ENCODE measurements at places on chromosomes 2 and 18. TPM values are rescaled to one million over a fixed set of nuclear protein-coding genes. Genes with fewer than 3 reads are reported as not detected.

The PID1 gene
- 0.55 TPM for total RNA-seq

The CENPA gene
- total RNA-seq, result 22.8 TPM

The MOGAT1 gene
- total RNA-seq, result not detected

DNA sequence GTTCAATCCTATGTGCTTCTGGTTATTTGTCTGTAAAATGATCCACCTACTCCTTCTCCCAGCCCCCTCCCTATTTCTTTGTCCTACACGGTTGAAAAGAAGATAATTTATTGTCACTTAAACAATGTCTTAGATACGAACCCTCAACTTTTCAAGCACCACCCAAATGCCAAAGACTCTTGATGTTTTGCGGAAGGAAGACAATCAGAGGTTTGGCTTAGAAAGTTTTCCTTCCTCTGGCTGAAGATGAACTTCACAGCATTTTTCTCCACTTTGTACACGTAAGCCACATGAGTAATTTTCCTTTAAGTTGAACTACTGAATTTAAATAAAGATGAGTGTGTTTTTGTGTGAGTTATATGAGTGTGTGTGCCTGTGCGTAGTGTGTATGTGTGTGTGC is 25.5 kb upstream of the SLC8A1 start:
- H3K27me3 ChIP-seq, result no peaks in the 10 kb centered on the region
- DNase-seq, result no peak
- no peaks in the 10 kb centered on the region for H3K4me1 ChIP-seq
- no peak overlapping the region for H3K4me3 ChIP-seq

GRCh38 chr2:42298132-42298531 is 62.9 kb downstream of the COX7A2L start:
- no peaks in the 10 kb centered on the region for H3K4me1 ChIP-seq
- no peak overlapping the region for H3K4me3 ChIP-seq
- H3K36me3 ChIP-seq, result peaks cover 86% of the 10 kb centered on the region
- H3K27ac ChIP-seq, result no peak overlapping the region
- H3K27me3 ChIP-seq, result no peaks in the 10 kb centered on the region
- no peak for DNase-seq

DNA sequence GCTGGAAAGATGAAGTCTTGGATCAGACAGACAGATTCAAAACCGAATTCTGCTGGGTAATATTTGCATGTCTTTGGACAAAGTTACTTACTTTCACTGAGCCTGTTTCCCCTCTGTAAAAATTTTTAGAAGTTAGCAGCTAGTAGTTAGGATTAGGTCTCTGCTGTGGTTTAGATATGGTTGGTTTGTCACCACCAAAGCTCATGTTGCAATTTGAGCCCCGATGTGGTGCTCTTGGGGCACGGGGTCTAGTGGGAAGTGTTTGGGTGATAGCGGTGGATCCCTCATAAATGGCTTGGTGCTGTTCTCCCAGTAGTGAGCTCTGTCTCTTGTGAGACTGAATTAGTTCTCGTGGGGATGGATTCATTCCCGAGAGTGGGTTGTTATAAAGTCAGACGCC is 38.9 kb upstream of the PNO1 start:
- DNase-seq, result no peak
- no peaks in the 10 kb centered on the region for H3K36me3 ChIP-seq
- H3K4me3 ChIP-seq, result no peak overlapping the region

GRCh38 chr18:33404244-33404873 is 36.2 kb downstream of the CCDC178 start:
- H3K36me3 ChIP-seq, result no peaks in the 10 kb centered on the region
- H3K4me1 ChIP-seq, result no peaks in the 10 kb centered on the region
- DNase-seq, result no peak

- no peaks in the 10 kb centered on the region for H3K4me1 ChIP-seq
- H3K4me3 ChIP-seq, result no peak overlapping the region
- H3K36me3 ChIP-seq, result no peaks in the 10 kb centered on the region
- H3K27ac ChIP-seq, result no peak overlapping the region
Observed at GRCh38 chr2:143152637-143153036, 23.4 kb downstream of the ARHGAP15 start.

- H3K27me3 ChIP-seq, result no peaks in the 10 kb centered on the region
- no peaks in the 10 kb centered on the region for H3K36me3 ChIP-seq
- H3K4me1 ChIP-seq, result peaks cover 6% of the 10 kb centered on the region
- no peak overlapping the region for H3K4me3 ChIP-seq
- no peak for DNase-seq
Observed at GRCh38 chr18:52723550-52723970, 383.6 kb downstream of the DCC start.

DNA sequence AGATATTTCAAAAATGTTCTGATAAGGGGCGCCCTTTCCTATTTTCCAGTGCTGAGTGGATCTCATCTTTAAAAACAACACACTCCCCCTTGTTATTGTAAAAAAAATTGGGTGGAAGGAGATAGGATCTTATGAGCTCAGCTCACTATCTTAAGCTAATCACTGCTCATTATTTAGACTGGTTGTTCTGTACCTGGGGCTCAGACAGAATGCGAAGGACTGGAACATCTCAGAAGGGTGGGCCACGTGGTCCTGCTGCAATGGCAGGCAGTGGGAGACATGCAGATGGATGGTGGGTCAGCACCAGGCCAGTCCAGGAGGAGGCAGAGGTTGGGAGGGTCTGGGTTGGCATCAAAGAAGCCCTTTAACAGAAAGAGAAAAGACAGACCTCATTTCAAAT is 48.3 kb upstream of the GPR155 start:
- no peak overlapping the region for H3K27ac ChIP-seq
- H3K4me1 ChIP-seq, result peaks cover 10% of the 10 kb centered on the region
- no peak overlapping the region for H3K4me3 ChIP-seq
- no peaks in the 10 kb centered on the region for H3K36me3 ChIP-seq
- H3K27me3 ChIP-seq, result no peaks in the 10 kb centered on the region

The CTAGE1 gene
- total RNA-seq, result not detected

DNA sequence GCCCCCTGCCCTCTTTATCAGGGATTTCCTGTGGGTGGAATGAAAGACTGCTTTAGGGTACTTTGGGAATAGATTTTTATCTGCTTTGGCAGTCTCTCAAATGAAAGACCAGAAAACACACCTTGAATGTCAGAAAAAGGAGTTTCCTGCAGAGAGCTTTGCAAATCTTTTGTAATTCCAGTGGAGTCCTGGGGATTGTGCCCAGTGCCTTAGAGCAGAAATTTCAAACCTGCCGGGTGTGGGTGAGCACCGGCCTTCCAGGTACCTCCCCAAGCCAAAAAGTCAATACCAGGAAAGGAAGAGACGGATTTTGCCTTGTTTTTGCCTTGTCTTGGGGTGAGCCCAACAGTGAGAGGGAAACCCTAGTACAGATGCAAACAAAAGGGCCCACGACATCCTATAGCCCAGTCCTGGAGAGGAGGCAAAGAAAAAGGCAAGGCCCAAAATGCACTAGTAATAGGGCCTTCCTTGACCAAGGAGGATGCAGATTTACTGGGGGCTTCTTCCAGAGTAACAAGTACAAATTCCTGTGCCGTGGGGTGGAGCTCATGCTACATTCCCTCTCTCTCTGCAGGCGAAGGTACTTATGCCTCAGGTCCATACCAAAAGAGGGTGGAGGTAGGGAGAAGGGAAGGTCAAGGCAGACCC is 36.4 kb downstream of the FOXI3 start:
- no peaks in the 10 kb centered on the region for H3K36me3 ChIP-seq
- H3K4me3 ChIP-seq, result no peak overlapping the region
- peaks cover 17% of the 10 kb centered on the region for H3K4me1 ChIP-seq
- no peaks in the 10 kb centered on the region for H3K27me3 ChIP-seq

GRCh38 chr2:101763496-101764333 is 66.2 kb downstream of the MAP4K4 start:
- H3K4me1 ChIP-seq, result peaks cover 35% of the 10 kb centered on the region
- H3K27me3 ChIP-seq, result no peaks in the 10 kb centered on the region
- H3K36me3 ChIP-seq, result no peaks in the 10 kb centered on the region
- no peak overlapping the region for H3K4me3 ChIP-seq
- H3K27ac ChIP-seq, result no peak overlapping the region
